NT2/D1 (cell line): ENCODE measurements at places on chromosomes 5 and 9.

DNA sequence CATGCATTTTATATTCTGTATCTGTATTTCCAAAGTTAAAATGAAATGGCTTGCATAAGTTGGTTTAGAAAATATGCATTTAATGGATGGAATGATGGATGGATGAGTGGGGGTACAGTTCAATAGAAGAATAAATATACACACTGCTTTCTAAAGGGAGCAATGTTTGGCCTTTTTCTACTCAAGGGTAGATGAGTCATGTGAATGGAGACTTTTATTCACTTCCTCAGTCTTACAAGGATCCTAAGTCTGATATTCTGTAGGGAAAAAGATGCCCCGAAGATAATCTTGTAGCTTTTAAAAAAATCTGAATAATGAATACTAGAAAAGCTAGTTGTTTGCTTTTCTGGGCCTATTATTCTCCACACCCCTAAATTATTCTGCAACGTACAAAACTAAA is 2112.1 kb downstream of the MAT2B start:
- no peak for DNase-seq

- no peak for DNase-seq
These were observed 16.1 kb upstream of the FRRS1L start for GRCh38 chr9:109182940-109183798.

DNA sequence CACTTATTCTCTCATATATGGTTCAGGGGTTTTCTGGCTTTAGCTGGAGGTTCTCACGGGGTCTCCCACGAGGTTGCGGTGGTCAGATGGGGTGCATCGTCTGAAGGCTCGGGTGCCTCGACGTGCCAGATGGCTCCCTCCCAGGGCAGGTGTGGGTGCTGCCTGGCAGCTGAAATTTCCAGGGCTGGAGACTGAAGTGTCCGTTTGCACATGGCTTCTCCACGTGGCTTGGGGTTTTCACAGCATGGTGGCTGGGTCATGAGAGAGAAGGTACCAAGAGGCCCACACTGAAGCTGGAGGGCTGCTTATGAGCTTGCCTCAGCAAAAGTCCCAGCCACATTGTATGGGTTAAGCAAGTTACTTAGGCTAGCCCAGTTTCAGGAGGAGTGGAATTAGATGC is 218.6 kb downstream of the AGTPBP1 start:
- no peak for DNase-seq

GRCh38 chr5:143732402-143732801 is 79.6 kb upstream of the HMHB1 start:
- no peak for DNase-seq

DNA sequence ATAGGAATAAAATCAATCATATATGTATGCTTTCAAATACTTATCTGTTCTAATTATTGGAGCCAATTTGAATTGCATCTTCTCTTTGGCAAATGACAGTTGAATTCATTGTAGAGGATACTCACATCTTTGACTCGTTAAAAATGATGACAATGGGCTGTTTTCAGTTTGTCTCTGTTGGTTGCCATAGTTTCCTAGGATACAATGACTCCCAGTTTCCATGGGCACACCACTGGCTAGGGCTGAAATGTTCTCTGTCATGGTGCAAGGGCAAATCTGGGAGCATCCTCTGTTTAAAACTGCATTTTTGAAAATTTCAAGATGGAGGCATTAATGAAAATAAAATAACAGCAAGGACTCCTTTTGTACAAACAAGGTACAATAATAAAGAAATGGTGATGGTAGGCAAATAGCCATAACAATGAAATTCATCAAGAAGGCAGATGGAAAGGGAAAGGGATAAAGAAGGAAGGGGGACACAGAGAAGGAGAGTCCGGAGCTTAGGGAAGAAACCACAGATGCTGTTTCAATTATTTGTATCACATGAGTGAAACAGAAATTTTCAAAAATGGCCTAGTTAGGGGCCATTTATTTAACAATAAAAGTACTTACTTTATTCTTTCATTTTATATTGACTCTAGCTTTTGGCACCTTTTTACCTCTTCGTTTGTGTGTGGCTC is 378.8 kb upstream of the SEMA6A start:
- DNase-seq: no peak

GRCh38 chr9:72733895-72734294 is 212.5 kb downstream of the TMC1 start:
- no peak for DNase-seq

DNA sequence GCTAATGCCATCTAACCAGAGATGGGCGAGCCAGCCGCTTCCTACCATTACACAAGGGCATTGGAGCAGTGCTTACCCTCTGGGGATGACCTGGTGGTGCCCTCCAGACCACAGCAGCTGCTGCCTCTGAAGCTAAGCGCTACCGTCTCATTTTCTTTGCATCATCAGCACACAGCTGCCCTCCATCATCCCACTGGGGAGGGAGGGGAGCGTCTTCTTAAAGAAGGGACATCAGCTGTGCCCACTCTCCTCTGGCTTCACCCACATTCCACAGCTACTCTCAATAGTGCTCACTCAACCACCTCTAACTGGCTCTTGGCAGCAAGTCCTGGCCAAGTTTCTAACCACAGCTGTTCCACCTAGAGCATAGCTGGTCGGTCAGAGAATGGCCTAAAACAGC is 503.4 kb downstream of the NFIB start:
- DNase-seq: no peak

DNA sequence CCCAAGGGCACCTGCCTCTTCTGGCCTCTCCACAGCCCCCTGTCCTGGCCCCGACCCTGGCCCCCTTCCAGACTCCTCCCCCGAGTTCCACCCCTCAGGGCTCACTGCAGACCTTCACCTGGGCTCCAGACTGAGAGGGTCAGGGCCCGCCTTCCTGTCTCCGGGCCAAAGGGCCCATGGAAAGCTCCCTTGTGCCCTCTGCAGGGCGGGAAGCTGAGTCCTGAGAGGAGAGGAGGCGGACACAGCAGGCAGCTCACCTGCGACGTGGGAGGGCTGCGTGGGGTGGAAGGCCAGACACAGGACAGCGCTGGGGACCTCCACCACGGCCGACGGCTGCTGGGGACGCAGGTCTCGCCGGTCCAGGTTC is 20.6 kb downstream of the DYNC2I2 start:
- DNase-seq: peak; percentile 39

DNA sequence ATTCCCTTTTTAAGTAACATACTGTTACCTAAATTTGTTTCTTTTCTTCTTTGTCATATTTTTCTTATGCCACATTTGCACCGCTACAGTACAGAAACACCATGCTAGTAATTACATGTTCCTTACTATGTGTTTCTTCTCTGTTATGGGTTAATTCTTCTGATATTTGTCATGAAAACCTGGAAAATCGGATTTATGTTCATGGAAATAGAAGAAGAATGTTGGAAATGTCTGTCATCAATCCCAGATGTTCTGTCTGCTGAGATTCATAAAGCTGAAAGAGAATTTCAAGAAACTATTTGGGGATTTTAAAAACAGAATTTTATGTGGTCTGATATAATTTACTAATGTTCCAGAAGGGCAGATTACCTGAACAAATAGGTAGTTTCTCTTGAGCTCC is 305.2 kb upstream of the NREP start:
- no peak for DNase-seq

- DNase-seq: no peak
These were observed 3.6 kb upstream of the FIBCD1 start for GRCh38 chr9:130942679-130943078.

GRCh38 chr5:111628901-111629300 is 116.6 kb upstream of the STARD4 start:
- no peak for DNase-seq

- no peak for DNase-seq
These were observed 497 bp downstream of the NSA2 start for GRCh38 chr5:74767579-74767913.

- no peak for DNase-seq
These were observed 19.8 kb downstream of the CDO1 start for GRCh38 chr5:115796656-115797055.

- no peak for DNase-seq
These were observed 264.8 kb upstream of the TRIM32 start for GRCh38 chr9:116422119-116422979.

DNA sequence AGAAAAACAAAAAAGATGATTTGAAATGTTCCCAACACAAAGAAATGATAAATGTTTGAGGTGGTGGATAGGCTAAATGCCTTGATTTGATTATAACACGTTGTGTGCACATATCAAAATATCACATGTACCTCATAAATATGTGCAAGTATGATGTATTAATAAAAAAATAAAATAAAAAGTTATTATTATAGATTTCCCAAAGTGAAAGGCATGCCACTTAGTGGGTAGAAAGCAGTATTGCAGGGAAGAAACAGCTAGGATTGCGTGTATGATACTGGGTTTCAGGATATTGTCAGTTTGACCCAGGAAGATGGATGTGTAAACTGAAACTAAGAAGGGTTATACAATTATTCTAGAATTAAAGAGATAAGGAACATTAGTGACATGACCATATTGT is 3.6 kb upstream of the TMEM38B start:
- DNase-seq: no peak

DNA sequence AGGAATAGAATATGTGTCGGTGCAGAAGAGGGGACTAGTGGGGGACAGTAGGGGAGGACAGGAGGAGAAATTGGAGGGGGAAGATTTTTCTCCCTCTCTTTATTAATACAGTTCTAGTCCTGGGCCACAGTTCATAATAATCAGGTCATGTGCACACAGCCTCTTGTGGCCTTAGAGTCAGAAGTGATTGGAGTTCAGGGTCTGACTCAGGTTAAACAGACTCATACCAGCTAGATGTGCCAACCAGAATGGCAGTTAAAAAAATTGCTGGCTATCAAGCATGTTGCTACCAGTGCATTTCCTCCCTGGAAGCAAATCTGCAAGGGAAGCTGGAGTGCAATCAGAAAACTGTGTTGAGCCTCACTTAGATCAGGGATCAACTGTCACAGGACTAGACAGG is 132.7 kb upstream of the MAP1B start:
- no peak for DNase-seq

- no peak for DNase-seq
These were observed 556.3 kb upstream of the RGMB start for GRCh38 chr5:98217138-98217537.

DNA sequence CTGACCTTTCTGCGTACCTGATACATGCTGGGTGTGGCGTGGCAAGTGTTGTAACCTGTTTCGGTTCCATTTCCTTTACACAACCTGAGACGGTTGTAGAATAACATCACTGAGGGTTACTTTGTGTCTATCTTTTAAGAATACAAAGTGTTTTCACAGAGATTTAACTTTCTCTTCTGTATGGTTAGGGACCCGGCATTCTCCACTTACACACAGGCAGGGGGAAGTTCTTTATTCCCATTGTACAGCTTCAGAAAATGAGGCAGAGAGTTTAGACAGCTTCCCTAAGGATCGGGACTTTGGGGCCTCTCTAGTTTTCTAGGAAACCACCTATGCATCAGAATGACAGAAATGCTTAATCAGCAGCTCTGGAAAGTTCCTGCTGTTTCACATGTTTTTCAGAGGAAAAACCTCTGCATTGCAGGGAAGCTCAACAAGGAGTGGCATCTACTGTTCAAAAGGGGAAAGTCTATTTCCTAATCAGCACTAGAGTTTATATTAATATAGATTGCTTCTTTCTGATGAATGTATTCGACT is 41.3 kb downstream of the CAST start:
- no peak for DNase-seq

DNA sequence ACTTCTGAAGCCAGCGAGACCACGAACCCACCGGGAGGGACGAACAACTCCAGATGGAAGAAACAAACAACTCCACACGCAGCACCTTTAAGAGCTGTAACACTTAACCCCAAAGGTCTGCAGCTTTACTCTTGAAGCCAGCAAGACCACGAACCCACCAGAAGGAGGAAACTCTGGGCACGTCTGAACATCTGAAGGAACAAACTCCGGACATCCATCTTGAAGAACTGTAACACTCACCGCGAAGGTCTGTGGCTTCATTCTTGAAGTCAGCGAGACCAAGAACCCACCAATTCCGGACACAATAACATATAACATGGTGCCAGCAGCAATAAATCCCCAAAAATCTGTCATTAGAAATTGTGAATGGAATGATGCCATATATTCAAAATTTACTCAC is 180.9 kb downstream of the TLE1 start:
- DNase-seq: no peak

- peak; percentile 36 for DNase-seq
These were observed 607 bp downstream of the PCSK1 start for GRCh38 chr5:96432216-96433065.

DNA sequence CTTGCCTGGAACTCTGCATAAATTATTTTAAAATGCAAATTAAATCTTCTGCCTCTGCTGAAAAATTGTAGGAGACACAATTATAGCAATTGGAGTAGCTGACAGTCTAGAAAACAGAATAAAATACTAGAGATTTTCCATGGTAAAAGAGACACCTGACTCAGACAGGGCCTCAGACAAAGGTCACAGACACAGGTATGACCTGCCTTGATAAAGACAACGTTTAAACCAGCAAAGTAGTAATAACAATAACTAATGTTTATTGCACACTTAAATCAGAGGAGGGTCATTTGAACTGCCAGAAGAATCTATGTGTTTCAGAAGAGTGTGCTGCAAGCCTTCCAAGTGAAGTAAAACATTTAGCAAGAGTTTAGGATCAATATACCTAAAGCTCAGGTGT is 3.9 kb downstream of the SOWAHA start:
- no peak for DNase-seq

DNA sequence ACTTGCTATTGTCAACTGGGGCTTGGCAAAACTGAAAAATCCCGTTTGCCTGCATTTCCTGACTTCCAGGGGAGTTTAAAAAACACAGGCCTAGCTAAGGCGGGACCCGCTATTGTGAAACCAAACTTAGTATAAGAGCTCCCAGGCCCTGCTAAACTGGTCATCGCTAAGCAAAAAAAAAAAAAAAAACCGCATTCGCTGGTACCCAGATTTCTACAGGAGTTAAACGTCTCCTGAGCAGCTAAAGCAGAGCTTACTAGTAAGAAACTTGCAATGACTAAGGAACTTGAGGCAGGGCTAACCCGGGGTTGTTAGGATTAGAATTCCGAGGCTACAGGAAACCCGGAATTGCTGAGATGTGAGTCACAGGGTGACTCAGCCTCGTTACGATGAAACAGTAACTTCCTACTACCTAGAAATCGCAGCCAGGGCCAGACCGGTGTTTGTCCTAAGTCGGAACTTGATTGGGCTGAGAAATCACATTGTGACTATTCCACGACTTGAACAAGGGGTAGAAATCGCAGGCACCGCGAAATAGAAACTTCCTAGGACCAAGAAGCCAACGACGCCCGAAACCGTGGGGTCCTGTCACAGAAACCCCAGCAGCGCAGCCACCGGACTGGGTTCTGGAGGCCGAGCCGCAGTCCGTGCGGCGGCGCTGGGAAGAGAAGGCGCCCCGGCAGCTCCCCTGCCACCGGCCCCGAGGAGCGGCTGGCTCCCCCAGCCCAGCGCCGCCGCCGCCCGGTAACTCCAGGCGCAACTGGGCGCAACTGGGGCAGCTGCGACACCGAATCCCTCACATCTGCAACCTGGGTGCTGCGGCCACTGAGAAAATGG is 89.4 kb downstream of the ANXA2R start:
- DNase-seq: peak; percentile 48

GRCh38 chr9:109721001-109721400 is 59.0 kb upstream of the PALM2AKAP2 start:
- peak; percentile 18 for DNase-seq

DNA sequence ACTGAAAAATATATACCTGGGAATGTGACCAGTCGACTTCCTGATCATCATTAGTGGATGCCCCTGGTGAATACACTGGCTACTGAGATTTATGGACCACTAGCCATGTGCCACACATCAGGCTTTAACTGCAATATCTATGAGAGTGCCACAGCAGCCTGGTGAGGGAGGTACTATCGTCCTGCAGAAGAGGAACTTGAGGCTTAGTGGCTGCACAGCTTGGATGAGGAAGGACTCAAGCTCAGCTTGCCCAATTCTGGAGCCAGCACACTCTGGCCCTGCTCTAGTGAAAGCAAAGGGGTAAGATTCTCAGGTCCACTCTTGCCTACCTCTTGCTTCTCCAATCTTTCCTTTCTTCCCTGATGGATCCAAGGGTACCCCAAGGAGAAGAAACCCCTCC is 129.3 kb downstream of the ENTREP1 start:
- no peak for DNase-seq
